Endodermal cell (in vitro differentiated cells): ENCODE measurements at places on chromosomes 6 and 20.

- H3K4me3 ChIP-seq: peak overlapping the region; percentile 98
- H3K27ac ChIP-seq: no peak overlapping the region
- peak; percentile 61 for DNase-seq
- peaks cover 32% of the 10 kb centered on the region for H3K36me3 ChIP-seq
- no peaks in the 10 kb centered on the region for H3K27me3 ChIP-seq
Observed at GRCh38 chr6:170584954-170585498, 589 bp upstream of the PDCD2 start.

DNA sequence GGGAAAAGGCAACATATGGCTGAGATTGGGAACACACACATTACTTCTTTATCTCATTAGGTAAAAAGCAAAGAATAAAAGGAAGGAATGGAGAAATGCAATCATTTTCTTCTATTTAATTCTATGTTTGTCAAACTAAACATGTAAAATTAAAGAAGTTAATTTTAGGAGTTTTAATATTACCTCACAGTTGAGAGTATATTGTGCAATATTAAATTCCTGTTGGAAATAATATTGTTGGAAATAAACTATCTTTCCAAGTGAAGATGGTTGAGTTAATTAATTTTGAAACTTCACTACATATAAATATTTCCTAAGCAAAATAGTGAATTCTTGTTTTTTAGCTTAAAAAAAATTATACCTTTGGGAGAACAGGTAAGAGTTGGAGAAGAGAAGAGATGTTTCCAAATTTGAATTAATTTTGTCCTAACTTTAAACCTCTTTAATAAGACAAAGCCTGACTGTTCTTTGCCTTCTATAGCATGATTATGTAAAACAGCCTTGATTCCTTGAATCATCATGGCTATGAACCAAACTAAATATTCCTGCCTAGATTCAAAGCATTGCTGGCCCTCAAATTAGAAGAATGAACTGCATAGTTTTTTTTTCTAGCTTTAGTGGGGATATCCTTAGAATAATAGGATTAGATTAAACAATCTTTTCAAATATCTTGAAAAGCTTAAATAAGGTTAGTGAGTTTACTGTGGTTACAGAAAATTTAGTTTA is 1349.1 kb upstream of the ADGRB3 start:
- DNase-seq: no peak
- no peaks in the 10 kb centered on the region for H3K36me3 ChIP-seq
- no peaks in the 10 kb centered on the region for H3K4me1 ChIP-seq
- no peak overlapping the region for H3K4me3 ChIP-seq
- no peak overlapping the region for H3K27ac ChIP-seq

DNA sequence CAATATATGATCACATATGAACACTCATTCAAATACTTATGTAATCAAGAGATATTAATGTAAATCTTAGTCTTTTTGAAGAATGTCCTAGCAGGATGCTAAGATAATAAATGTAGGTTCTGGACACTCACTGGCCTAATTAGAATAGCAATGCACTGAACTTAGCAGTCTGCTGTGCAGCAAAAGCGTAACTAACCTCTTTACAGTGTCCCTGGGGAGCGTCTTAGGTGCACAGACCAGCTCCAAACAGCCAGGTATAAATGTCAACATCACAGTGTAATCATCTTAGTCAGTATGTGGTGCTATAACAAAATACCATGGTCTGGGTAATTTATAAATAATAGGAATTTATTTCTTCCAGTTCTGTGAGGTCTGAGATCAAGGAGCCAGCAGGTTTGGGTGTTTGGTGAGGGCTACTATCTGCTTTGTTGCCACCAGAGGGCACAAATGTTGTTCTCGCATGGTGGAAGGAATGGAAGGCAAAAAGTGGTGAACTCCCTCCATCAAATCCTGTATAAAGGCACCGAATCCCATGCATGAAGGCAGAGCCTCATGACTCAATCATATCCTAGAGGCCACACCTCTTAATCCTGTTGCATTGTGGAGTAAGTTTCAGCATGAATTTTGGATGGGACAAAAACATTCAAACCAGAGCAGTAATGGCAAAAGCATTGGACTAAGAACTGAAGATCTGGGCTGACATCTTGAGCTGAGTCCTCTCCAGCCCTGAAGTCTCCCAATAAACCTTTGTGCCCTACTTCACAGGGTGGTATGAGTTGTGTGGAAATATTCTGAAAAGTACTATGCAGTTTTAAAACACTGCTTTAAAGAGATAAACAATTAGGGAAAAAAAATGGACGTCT is 41.8 kb upstream of the FOXO3 start:
- no peaks in the 10 kb centered on the region for H3K27me3 ChIP-seq
- peak; percentile 78 for DNase-seq

DNA sequence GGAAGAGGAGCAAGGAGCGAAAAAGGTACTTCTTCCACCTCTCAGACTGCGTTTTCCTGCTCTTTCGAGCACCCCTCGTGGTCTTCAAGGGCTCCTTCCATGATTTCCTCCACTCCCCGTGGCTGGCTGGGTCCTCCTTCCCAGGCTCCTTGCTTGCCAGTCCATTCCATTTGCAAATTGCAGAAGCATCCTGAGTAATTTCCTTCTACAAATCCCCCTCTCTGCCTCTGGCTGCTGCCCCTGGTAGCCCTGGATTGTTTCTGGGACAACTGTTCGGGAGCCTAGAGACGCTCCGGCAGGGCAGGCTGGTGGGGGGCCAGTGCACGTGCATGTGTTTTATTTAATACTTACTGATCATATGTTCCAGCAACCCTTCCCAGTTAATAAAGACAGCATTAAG is 173.1 kb downstream of the ZMYND8 start:
- H3K4me3 ChIP-seq: no peak overlapping the region
- no peaks in the 10 kb centered on the region for H3K27me3 ChIP-seq

DNA sequence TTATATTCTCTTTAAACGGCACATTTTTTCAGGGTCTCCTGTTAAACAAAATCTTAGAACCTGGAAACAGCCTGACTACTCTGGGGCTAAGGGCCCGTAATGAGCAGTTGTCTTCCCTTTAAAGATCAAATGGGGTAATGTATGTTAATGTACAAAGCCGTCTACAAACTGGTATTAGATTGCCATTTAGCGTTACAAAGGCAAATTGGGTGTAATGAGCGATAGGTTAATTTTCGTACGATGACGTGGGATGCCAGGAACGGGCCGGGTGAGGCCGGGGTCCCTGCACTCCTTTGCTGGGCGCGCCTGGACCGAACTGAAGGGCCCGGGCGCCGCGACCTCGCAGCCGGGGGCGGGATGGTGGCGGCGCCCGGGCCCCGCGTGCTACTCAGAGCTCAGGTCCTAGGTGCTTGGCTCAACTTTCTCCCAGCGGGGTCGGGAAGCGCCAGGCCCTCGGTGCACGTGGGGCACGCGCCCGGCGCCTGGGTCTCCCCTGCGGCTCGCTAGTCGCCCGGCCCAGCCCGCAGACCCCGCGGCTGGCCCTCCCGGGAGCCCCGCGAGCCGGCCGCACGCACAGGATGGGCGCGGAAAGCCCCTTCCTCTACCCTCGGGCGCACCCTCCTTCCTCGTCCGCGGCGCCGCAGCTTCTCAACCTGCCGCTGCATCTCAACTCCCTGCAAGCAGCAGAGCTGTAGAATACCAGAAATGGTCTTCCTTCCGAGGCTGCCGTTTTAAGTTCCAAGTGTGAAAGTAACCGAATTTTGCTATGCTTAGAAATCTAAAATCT is 5.9 kb downstream of the NKX2-4 start:
- peaks cover 74% of the 10 kb centered on the region for H3K27me3 ChIP-seq
- DNase-seq: peak; percentile 81
- H3K27ac ChIP-seq: no peak overlapping the region
- H3K4me3 ChIP-seq: peak overlapping the region; percentile 46
- H3K4me1 ChIP-seq: no peaks in the 10 kb centered on the region

DNA sequence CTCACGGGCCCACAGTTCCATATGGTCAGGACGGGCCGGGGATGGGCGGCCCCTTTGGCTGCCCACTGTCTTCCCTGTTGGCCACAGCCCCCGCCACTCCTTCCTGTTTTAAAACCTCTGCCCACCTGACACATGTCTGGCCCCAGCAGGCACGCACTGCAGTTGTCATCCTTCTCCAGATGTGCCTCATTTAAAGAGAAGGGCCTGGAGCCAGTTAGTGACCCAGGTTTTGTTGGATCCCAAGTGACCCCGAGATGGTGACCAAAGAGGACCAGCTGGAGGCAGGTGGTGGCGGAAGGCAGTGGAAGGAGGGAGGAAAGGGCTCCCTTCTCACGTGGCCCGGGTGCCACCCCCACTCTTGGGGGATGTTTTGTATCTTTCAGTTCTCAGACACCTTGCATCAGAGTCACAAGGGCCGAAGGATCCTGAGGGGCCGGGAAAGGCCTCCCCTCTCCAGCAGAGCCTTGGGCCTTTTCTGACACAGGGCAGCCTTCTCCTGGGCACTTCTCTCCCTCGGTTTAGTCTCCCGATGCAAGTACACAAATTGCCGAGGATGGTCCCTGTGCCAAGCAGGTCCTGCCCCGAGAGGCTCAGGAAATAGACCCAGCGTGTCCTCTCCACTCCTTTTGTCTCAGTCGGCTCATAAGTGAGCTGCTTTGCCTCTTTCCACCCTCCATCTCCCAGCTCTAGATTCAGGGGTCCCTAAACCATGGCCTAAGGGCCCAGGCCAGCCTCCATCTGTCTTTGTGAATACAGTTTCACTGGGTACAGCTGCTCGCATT is 117.6 kb downstream of the SULF2 start:
- no peak overlapping the region for H3K4me3 ChIP-seq
- no peak overlapping the region for H3K27ac ChIP-seq
- no peak for DNase-seq
- no peaks in the 10 kb centered on the region for H3K4me1 ChIP-seq

GRCh38 chr6:157099912-157100593 is 223.3 kb downstream of the TMEM242 start:
- H3K4me1 ChIP-seq: peaks cover 23% of the 10 kb centered on the region
- H3K27me3 ChIP-seq: no peaks in the 10 kb centered on the region
- H3K4me3 ChIP-seq: no peak overlapping the region
- no peak overlapping the region for H3K27ac ChIP-seq
- peaks cover 26% of the 10 kb centered on the region for H3K36me3 ChIP-seq
- no peak for DNase-seq

- H3K36me3 ChIP-seq: no peaks in the 10 kb centered on the region
- no peak overlapping the region for H3K27ac ChIP-seq
- H3K4me3 ChIP-seq: no peak overlapping the region
- H3K4me1 ChIP-seq: no peaks in the 10 kb centered on the region
Observed at GRCh38 chr6:71642120-71642519, 244.2 kb upstream of the RIMS1 start.

- no peak overlapping the region for H3K4me3 ChIP-seq
- no peak for DNase-seq
- H3K27ac ChIP-seq: no peak overlapping the region
- H3K4me1 ChIP-seq: peaks cover 2% of the 10 kb centered on the region
Observed at GRCh38 chr6:15061908-15062515, 183.9 kb upstream of the JARID2 start.

DNA sequence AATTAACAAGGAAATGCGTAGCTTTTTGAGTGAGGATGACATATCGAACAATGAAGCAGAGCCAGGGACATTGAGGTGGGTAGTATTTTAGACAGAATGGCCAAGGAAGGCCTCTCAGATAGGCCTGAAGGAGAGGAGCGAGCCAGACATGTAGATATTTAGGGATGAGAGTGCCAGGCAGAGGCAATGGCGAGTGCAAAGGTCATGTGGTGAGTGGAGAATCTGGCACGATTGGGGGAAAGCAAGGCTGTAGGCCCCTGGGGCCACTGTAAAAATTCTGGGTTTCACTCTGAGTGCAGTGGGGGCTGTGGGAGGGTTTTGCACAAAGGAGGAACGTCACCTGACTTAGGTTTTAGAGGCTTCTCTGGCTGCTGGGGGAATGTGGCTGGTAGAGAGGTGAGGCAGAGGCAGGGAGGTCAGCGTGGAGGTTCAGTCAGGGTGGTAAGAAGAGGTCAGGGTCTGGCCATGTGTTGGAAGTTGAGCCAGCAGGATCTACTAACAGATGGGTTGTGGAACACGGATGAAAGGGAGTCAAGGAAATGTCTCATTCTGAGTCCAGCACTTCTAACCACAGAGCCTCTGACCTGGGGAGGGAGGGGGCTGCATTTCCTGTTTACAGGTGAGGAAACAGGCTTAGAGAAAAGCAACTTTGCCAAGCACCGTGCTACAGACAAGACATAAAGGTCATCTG is 11.3 kb downstream of the SIRPA start:
- no peaks in the 10 kb centered on the region for H3K27me3 ChIP-seq
- no peaks in the 10 kb centered on the region for H3K4me1 ChIP-seq
- H3K27ac ChIP-seq: no peak overlapping the region
- DNase-seq: no peak
